ENCODE measurements at places on chromosomes 12 and 14. TPM values are rescaled to one million over a fixed set of nuclear protein-coding genes. Genes with fewer than 3 reads are reported as not detected.

DNA sequence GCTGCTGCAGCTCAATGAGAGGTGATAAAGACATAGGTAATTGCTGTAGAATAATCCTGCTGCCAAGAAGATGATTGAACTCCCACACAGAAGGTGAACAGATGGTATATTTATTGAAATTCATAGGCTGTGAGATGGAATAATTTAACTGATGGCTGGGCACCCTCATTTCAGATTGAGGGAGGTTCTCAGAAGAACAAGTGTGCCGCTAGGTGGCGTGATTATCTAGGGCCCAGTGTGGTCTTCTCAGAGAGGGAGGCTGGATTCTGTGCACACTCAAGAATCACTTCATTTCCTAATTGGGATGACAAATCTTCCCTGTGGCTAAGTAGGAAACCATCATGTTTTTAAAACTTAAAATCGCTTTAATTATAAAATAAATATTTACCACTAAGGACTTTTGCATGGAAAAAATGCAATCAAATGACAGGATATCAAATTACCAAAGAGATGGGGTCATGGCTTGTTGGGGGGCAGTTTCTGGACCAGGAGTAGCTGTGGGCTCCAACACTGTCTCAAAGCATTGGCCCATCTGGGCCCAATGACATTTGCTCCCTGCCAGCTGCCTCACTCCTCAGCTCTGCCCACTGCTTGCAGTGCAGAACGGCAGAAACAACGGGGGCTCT lies 132.3 kb downstream of the SNAPC1 start:
- peak; percentile 50 for DNase-seq

DNA sequence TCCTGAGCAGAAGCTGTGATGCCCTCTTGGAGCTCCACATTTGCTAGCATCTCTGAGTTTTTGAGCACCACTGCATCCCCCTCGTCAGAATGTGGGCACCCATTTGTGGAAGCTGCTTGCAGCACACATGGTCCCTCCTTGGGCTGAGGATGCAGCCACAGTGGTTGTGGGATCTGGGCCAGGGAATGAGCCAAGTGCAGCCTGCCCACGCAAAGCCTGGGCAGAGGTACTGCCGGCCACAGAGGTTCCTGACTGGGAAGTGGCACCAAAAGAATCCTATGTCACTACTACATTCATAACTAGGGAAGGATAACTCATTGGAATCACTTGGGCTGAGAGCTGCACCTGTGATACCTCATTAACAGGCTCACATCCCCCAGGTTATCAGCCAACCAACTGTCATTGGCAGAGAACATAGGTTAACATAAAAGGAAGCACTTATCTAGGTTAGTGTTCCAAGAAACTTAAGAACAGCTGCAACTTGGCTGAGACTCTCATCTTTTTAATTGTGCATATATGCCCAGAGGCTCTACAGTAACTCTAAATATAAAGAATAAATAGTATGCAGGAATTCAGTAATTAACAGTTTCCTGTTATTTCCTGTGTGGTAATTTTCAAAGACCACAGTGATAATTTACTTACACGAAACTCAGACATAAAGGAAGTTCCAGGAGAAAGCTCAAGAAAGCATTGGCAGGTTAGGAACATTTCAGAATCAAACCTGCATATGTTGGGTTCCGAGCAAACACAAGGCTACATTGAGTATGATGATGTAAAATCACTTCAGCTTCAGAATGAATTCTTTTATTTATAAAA lies 145.3 kb downstream of the BCAT1 start:
- DNase-seq, result no peak

DNA sequence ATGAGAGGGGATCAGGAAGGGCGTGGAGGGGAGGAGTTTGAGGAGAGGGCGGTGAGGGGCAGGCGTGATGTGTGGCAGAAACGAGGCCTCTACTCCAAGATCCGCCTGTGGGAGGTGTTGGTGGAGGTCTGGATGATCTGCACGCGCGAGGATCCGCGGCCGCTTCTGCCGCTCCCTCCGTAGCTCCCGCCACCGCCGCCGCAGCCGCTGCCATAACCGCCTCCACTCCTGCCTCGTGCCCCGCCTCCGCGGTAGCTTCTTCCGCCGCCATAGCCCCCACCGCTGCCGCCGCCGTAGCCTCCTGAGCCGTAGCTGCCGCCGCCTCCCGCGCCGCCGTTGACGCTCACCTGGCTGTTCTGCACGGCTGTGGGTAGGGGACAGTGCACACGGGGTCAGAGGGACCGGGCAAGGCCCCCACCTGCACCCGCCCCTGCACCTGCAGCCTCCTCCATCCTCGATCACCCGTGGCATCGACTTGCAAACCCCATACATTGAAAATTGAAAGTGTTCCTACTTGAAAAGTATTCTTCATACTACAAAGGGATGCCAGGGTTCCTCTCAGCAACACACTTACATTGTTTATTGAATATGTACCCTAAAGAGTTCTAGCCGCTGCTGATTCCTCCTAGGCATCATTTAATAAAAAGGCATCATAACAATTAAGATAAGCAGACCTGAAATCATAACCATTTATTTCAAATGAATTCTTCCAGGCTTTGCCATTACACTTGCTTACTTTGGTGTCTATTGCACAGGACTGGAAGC lies 11.1 kb upstream of the KRT1 start:
- DNase-seq, result peak; percentile 58

GRCh38 chr14:79057333-79057732 lies 887.2 kb downstream of the NRXN3 start:
- no peak for DNase-seq

DNA sequence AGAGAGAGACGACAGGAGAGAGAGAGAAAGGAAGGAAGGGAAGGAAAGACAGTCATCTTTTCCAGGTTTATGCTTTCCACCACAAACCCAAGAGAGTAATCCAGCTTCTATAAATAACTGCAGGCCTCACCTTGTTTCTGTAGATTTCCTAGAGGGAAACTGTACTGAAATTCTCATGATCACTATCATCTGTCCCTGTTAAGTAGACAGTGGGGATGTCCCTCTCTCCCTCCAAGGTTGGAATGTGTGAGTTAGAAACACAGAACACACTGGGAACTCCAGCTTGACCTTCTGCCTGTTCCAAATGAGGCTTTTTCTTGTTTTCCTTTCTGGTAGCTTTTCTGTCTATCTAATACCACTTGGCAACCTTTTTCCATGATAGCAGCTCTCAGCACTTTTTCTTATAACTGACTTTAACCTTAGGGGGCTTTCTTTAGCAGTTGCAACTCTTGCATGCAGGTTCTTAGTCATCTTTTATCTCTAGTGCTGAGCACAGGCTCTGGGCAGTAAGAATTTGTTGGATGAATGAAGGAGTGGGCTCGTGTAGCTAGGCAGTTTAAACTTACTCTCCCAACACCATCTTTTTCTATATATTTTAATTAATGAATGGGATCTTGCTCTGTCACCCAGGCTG lies 22.8 kb upstream of the FBXO33 start:
- no peak for DNase-seq

DNA sequence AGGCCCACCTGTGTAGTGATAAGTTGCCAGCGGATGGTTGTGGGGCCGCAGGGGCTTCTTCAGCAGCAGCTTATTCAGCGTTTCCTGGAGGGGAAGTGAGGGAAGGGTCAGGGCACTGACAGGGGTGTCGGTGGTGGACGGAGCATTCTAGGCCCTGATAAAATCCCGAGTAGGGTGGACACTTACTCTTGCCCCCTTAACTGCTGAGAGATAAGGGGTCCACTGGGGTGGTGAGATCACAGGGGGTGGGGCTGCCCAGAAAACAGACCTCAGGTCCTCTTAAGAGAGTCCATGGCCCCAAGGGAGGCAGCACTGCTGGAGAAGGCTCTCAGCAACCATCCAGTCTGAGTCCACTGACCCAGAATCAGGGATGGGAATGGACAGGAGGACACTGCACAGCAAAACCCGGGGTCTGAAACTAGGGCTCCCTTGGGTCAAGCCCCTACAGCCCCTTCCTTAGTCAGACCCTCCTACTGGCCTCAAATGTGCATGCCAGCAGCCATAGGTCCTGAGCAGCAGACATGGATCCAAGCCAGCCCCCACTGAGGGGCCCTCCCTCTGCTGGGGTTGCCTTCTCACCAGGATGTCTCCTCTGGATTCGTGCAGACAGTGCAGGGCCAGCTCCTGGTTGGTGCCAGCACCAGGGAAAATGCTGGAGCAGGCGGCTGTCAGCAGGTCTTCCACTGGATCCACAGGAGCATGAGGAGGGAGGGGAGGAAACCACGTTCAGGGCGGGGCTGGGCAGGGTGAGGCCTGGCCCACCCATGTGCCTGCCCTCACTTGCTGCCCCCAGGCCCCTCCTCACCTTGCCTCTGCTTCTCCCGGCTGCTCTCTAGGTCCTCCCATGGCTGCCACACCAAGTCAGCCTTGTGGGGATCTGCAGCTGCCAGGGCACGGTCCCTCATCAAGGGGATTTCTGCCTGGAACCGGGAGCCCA lies 12.1 kb upstream of the PNMA1 start:
- no peak for DNase-seq

- no peak for DNase-seq
Observed at GRCh38 chr12:51393676-51394545, 2.7 kb upstream of the GALNT6 start.

DNA sequence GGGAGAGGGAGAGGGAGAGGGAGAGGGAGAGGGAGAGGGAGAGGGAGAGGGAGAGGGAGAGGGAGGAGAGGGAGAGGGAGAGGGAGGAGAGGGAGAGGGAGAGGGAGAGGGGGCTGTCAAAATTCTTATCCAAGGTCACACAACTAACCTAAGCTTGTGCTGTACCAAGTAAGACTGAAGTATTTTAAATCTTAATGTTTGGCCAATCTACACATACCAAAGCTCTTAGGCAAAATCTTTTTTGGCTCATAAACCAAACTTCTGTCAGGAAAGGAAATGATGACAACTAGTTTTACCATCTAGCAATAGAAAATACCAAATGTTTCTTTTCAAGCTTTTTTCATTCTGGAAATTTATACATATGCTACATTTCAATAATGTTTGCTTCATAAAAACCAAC lies 33.8 kb downstream of the CCDC38 start:
- no peak for DNase-seq

DNA sequence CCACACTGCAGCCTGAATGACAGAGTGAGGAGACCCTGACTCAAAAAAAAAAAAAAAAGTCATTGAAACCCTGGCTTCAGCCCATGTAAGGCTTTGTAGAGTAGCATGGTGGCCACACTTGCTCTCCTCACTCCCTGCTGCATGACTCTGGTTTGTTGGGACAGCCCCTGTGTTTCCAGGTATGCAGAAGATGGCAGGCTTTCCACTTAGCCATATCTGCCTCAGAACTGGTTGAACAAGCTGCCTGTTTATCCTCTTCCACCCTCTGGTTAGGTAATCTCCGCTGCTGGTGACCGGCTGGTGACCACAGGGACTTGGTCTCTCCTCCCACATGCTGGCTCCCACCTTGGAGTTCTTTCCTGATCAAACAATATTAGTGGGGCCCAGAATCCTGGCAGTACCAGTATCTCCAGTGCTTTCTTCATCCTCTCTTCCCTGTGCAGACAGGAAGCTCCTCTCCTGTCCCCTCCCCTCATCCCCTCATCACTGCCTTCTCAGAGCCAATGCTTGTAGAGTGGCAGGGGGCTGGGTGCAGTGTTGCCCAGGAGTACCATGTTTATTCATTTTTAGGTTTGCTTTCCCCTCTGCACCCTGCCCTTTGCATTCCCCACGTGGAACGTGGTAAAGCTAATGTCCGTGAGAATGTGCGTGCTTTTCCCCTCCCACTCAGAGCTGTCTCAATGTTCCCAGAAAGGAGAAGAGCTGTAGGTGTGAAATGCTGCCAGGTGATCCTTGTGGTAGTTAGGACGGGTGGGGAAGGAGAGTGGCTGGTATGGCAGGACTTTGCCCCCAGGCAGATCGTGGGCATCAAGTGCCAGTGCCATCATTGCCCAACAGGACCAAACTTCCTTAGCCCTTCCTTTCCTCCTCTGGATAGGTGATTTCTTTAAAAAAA lies 11.3 kb downstream of the ABHD12B start:
- DNase-seq, result no peak

Gene RDH16
- total RNA-seq, result 0.69 TPM

Measured in activated naive CD8-positive, alpha-beta T cell treated with anti-CD3 and anti-CD28 coated beads, Interleukin-2, amount 10 ng/mL, durations not matched to agents 7 days and 5 days (primary cell).